ENCODE measurements at places on chromosomes 4 and X.

- no peak for DNase-seq
These were observed 13.6 kb upstream of the ABLIM2 start for GRCh38 chr4:8171984-8172924.

DNA sequence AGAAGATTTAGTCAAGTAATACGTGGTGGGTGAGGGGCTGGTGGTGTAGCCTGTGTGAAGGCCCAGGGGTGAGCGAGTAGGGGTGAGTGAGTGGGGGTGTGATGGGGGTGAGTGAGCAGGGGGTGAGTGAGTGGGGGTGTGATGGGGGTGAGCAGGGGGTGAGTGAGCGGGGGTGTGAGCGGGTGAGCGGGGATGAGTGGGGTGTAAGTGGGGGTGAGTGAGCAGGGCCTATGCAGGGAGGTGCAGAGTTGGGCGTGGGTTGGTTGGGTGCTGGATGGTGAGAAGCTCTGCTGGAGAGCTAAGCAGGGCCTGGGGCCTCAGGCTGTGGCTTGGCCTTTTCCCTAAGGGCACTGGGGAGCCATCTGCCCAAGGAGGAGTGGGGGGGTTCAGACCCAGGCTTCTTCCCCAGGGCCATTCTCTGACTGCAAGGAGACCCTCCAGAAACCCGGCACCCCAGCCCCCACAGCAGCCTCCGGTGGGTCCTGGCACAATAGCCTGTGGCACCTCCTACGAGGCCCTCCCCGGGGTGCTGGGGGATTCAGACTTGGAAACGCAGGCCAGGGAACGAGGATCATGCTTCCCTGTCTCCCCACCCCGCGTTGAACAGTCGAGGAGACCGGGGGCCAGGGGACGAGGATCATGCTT is 30.4 kb downstream of the SH3TC1 start:
- no peak for DNase-seq

GRCh38 chr4:8110071-8110986 is 48.3 kb downstream of the ABLIM2 start:
- DNase-seq: peak; percentile 48

- DNase-seq: no peak
These were observed 65.1 kb downstream of the ADAM29 start for GRCh38 chr4:174983128-174983750.

DNA sequence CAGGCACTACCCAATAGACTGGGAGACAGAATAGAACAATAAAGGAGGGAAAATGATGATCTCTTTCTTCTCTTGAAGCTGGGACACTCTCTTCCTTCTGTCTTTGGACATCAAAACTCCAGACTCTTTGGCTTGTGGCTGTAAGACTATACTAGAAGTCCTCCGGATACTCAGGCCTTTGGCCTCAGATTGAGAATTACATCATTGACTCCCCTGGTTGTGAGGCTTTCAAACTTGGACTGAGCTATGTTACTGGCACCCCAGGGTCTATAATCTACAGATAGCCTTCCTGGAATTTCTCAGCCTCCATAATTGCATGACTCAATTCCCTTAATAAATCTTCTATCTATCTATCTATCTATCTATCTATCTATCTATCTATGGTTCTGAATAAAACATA is 294.2 kb upstream of the CT83 start:
- DNase-seq: no peak

- DNase-seq: peak; percentile 74
These were observed 8.6 kb downstream of the NOP14 start for GRCh38 chr4:2954358-2955185.

GRCh38 chr4:153741541-153741940 is 18.3 kb downstream of the RNF175 start:
- DNase-seq: no peak

- no peak for DNase-seq
These were observed 111.2 kb downstream of the TTC29 start for GRCh38 chr4:146834263-146835034.

GRCh38 chr4:5664778-5665177 is 43.6 kb downstream of the EVC2 start:
- DNase-seq: no peak

DNA sequence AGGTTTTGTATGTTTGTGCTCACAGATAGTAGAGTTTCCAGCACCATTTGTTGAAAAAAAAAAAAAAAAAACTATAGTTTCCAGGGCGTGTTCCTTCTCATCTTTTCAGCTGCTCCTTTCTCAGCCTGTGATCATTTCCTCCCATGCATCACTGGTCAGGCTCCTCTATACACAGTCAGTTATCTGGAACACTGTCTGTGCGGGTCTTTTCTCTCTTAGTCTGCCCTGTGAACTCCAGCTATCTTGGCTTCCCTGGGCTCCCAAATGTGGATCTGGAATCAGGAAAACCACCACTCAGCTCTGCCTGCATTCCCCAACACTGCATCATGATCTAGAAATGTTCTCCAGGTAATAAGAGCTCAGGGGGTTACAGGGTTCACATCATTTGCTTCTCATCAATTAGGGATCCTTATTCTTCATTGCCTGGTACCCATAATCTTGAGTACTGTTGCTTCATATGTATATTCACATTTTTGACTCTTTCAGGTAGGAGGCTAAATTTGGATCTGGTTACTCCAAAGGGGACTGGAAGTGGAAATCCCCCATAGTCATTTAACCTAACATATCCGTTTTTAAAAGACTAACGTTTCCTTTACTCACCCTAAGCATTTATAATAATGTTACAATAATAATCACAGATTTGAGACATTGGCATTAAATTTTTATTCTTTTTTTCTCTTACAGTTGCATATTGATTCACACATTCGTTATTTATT is 221.8 kb upstream of the KLF3 start:
- DNase-seq: no peak

DNA sequence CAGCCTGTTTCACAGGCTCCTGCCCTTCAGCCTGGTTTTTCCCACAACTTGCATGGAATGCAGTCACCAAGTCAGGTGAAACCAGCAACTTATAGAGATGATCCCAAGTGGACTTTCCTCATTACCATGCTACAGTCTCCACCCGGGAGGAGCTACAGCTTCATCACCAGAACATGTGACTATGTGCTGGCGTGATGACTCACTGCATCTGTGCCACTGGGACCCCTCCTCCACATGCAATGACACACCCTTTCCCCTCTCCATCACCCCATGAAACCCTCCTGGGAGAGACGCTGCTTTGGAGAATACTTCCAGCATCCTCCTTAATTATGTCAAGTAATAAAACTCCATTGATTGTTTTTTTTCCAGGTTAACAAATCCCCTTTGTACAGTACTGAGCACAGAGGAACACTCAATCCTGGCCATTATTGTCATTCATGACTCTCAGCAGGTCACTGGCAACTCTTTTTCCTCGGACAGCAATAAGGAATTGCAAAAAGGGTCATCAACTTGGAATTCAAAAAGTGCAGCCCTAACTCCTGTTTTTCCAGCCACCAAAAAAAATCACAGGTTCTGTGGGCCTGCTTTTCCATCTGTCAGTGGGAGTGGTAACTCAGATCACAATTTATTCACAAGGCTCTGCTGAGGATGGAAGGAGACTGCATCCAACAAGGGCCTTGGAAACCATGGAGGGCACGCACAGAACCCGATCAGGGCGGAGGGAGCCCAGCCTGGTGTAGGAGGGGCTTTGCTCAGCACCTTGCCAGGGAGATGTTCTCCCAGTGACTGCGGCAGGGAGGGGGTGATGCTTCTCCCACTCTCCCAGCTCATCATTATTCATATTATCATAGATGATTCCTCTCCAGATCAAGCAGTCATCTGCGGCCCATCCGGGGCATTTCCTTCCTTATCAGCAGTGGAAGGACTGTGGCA is 17.4 kb downstream of the QDPR start:
- no peak for DNase-seq

DNA sequence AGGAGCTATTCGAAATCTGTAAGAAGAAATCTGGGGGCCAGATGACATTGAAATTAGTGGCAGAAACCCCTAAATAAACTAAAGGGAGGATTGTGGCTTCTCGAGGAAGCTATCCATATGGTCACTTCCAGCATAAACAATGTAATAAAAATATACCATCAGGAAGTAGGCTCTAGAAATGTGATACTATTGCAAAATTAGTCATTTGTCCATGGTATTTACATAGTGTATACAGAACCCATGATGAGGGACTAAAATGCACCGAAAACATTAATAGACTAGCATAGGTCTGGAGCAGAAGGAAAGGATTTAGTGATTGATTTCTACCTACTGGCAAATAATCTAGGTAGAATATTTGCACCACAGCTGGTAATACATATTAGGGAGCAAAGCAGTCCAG is 1344.0 kb downstream of the FSTL5 start:
- DNase-seq: no peak

DNA sequence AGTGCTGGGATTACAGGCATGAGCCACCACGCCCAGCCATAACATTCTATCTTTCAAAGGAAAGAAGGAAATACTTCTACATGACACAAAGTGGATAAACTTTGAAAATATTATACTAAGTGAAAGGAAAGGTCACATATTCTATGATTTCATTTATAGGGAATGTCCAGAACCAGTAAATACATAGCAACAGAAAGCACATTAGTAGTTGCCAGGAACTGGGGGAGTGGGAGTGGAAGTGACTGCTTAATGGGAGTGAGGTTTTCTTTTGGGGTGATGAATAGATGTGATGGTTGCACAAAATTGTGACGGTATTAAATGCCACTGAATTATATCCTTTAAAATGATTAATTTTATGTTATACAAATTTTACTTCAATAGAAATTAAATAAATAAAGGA is 95.7 kb upstream of the IL15 start:
- DNase-seq: no peak

- DNase-seq: no peak
These were observed 51.5 kb downstream of the TMEM165 start for GRCh38 chr4:55447108-55447708.

DNA sequence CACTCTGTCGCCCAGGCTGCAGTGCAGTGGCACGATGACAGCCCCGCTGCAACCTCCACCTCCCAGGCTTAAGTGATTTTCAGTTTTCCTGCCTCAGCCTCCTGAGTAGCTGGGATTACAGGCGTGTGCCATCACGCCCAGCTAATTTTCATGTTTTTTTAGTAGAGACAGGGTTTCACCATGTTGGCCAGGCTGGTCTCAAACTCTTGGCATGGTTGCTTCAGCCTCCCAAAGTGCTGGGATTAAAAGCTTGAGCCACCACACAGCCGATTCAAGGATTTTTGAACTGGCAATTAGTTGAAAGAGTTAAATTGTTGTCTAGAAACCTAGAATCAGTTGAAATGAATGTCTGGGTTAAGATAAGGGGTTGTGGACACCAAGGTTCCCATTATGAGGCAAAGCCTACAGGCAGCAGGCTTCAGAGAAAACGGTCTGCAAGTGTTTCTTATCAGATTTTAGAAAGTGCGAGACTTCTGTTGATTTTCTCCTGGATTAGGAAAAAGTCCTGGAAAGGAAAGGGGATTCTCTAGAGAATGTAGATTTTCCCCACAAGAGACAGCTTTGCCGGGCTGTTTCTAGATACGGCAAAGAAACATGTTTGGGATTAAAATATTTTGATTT is 8.3 kb upstream of the CCNI start:
- DNase-seq: no peak

GRCh38 chrX:1430451-1430850 is 22.3 kb downstream of the ASMTL start:
- DNase-seq: no peak

GRCh38 chr4:14345356-14345775 is 656.9 kb upstream of the CPEB2 start:
- no peak for DNase-seq

GRCh38 chr4:173538148-173538908 is 8.3 kb upstream of the HAND2 start:
- DNase-seq: no peak

- peak; percentile 52 for DNase-seq
These were observed 103.8 kb upstream of the QRFPR start for GRCh38 chr4:121484633-121485032.

GRCh38 chr4:130183096-130183495 is 1087.1 kb downstream of the C4orf33 start:
- no peak for DNase-seq

GRCh38 chr4:66991521-66991920 is 553.8 kb downstream of the CENPC start:
- DNase-seq: no peak

GRCh38 chr4:55763996-55764395 is 55.6 kb upstream of the EXOC1L start:
- no peak for DNase-seq

- no peak for DNase-seq
These were observed 103.5 kb downstream of the LNX1 start for GRCh38 chr4:53487766-53488165.

DNA sequence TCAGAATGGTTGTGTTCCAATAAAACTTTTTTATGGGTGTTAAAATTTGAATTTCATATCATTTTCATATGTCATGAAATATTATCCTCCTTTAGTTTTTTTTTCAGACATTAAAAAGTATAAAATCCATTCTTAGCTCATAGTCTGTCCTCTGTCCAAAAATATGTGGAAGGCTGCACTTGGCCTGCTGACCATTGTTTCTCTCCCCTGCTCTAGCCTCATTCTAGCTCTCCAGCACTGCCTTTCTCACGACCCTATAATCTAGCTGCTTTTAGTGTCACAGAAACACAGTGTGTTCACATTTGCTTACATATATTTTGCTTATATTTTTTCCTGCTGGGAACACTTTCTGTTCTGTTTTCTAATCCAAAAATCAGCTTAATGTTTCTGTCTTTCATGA is 165.0 kb upstream of the ANK2 start:
- DNase-seq: no peak

DNA sequence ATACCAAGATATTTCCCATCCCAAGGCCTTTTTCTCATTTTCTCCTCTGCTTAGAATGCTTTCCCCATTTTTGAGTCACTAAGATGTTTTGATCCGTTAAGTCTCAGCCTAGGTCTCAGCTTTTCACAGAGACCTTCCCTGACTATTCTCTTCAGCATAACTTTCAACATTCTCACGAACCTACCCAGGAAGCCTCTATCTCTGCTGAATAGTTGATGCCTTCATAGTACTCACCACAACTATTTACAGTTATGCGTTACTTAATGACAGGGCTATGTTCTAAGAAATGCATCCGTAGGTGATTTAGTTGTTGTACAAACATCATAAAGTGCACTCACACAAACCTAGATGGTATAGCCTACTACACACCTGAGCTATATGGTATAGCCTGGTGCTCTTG is 64.5 kb downstream of the ARL9 start:
- no peak for DNase-seq

- peak; percentile 26 for DNase-seq
These were observed 5.8 kb downstream of the WAS start for GRCh38 chrX:48689208-48689920.

- DNase-seq: no peak
These were observed 31.1 kb downstream of the SYTL4 start for GRCh38 chrX:100700809-100701208.

DNA sequence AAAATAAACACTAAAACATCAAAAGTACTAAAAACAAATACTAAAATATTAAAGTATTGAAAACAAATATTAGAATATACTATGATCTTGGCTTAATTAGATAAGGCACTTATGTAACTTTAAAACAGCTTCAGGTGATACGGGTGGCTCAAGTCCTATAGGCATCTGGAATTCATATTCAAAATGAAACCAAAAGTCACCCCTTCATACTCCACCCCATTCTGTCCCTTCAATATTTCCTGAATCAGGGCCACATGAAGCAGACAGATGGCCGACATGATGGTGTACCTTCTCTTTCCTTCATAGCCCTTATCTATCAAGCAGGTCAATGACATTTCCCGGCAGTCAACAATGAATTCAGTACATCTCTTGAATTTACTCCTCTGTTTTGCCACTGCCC is 71.9 kb upstream of the MAGEB10 start:
- DNase-seq: no peak

Measured in WERI-Rb-1 (cell line).